ENCODE measurements at places on chromosomes 16 and 17.

DNA sequence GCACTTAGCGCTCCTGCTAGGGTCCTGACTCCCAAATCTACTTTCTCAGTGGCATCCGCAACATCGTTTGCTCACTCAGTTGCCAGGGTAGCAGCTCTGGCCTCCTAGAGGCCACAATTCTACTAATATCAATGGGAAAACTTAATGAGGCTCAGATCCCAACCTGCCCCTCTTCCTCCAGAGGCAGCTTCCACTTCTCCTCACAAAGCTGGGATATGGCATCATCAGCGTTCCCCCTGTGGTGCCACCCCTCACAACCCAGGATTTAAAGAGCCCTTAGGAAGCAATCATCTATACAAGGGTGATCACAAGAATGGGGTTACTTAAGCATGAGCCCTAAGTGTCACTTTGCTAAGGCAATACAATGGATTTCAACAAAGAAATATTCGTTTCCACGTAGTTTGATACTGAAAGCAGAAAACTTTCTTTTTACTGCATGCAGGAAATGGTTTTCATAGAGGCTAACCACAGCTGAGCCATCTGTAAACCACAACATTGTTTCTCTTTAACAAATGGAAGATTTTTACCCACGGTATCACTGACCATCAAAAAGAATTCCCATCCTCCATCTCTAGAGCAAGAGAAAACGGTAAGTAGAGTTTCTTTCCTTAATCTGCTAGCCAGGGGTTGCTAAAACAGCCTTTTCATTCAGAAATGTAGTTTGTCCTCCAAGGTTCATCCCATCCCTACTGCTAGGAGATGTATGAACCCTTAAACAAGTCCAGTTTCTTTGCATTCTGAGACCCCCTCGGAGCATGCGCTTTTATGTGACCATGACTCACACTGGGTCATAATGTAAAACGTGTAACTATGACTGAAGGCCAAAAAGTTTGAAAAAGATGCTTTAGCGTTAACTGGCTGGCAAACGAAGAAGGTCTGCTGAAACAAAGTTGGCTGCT, 68.3 kb upstream of the BCAR1 start:
- peak; percentile 46 for DNase-seq

DNA sequence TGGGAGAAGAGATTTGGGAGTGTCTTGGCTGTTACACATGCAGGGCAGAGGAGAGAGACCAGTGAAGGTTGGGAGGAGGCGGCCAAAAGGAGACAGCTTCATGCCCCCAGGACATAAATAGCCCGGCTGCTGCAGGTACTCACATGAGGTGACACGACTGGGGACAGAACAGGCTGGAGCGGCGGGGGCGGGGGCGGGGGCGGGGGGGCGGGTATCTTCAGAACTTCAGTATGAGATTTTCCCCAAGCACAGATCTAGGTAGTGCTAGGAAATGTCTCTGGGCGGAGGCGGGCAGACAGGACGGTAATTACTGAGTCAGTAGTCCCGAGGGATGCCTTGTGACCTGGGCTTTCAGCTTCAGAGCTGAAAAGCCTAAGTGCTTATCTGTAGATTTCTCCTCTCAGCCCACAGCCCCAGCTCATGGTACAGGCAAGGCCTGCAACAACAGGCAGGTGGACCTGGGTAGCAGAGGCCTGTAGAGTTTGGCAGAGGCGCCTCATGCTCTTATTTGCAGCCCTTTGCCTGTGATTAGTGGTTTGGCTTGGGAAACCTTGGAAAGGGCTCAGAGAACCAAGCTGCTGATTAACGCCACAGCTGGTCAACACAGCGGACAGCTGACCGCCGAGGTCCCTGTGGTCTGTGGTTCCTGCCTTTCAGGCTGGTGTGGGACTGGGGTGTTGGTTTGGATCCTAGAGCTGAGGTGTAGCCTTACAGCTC, 24.5 kb downstream of the UNK start:
- no peak for DNase-seq

DNA sequence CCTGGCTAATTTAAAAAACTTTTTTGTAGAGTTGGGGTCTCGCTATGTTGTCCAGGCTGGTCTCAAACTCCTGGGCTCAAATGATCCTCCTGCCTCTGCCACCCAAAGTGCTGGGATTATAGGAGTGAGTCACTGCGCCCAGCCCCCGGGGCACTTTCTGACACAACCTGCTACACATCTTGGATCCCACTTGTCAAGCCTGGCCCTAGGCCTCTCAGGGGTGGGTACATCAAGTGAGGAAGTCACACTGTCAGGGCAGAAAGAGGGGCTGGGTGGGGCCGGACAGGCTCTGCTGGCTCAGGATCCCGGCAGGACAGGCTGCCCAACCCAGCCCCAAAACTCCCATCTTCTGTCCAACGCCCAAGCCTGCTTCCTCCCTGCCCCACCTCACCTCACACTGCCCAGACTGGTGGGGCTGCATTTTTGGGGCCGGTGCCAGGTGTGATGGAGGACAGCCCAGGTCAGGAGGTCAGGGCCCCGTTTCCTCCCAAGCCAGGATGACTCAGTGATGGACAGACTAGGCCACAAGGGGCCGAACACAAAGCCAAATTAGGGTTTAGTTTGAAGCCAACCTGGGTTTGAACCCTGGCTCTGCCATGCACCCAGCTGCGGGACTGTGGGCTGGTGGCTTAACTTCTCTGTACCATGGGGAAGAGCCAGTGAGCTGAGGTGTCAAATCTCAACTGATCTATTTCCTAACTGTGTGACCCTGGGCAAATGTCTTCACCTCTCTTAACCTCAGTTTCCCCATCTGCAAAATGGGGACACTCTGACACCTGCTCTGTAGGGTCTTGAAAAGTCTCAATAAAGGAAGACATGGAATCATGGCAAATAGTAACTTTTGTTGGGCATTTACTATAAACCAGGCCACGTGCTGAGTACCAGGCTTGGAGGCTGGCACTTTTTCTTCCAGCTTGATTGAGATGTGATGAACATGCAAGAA, 8.9 kb upstream of the PPL start:
- no peak for DNase-seq

DNA sequence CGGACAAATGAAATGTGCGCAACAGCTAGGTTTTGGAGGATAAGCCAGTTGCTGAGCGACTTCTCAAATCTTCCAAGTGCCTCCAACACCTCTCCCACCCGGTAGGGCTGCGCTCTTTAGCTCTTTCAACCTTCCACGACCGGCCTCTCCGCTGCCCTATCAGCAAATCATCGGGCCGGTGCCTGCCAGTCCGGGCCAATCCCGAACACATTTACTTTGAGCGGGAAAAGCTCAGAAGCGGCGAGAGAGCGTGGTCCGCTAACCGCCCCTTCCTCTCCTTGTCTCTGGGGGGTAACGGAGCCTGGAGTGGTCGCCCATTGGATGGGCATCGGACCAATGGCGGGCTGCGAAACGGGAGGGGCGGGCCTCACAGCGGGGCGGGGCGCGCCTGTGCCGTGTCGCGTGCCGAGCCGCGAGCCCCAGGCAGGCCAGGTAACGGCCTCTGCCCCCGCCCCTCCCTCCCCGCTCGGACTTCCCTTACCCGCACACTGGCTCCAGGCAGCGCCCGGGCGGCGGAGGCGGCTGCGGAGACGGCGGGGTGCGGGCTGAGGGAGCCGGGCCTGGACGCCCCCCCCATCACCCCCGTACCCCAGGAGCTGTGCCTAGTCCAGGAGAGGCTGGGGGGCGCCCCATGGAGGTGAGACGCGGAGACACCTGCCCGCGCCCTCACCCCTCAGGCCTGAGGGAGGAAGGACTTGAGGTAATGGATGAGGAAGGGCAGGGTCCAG, at the start of gene MEIOC:
MEIOC (plus strand) TSS at position 486 of the 728 bp plus-strand sequence; CDS start at position 632, 146 bp downstream.
- DNase-seq = peak; percentile 31

- DNase-seq = no peak
Observed at GRCh38 chr16:19242987-19243575, 42.5 kb upstream of the CLEC19A start.
